ENCODE measurements at places on chromosomes 3 and 15. TPM values are rescaled to one million over a fixed set of nuclear protein-coding genes. Genes with fewer than 3 reads are reported as not detected.

ZMYND10 gene
- 0.90 TPM for polyA plus RNA-seq

GOLGA6L10 gene
- polyA plus RNA-seq, result not detected

UNC13C gene
- polyA plus RNA-seq, result not detected

MGLL gene
- polyA plus RNA-seq, result 184 TPM

CPN2 gene
- not detected for polyA plus RNA-seq

PLA2G4E gene
- not detected for polyA plus RNA-seq

P2RY14 gene
- polyA plus RNA-seq, result not detected

DNA sequence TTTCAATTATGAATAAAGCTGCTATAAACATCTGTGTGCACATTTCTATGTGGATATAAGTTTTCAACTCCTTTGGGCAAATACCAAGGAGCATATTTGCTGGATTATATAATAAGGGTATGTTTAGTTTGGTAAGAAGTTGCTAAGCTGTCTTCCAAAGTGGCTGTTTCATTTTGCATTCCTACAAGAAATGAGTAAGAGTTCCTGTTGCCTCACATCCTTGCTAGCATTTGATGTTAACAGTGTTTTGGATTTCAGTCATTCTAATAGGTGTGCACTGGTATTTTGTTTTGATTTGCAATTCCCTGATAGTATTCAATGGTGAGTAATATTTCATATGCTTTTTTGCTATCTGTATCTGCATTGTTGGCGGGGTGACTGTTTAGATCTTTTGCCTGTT is 120.7 kb upstream of the MDFIC2 start:
- H3K4me3 ChIP-seq, result no peak overlapping the region
- H3K27ac ChIP-seq, result no peak overlapping the region
- no peaks in the 10 kb centered on the region for H3K36me3 ChIP-seq
- DNase-seq, result peak; percentile 33
- no peaks in the 10 kb centered on the region for H3K27me3 ChIP-seq

DNA sequence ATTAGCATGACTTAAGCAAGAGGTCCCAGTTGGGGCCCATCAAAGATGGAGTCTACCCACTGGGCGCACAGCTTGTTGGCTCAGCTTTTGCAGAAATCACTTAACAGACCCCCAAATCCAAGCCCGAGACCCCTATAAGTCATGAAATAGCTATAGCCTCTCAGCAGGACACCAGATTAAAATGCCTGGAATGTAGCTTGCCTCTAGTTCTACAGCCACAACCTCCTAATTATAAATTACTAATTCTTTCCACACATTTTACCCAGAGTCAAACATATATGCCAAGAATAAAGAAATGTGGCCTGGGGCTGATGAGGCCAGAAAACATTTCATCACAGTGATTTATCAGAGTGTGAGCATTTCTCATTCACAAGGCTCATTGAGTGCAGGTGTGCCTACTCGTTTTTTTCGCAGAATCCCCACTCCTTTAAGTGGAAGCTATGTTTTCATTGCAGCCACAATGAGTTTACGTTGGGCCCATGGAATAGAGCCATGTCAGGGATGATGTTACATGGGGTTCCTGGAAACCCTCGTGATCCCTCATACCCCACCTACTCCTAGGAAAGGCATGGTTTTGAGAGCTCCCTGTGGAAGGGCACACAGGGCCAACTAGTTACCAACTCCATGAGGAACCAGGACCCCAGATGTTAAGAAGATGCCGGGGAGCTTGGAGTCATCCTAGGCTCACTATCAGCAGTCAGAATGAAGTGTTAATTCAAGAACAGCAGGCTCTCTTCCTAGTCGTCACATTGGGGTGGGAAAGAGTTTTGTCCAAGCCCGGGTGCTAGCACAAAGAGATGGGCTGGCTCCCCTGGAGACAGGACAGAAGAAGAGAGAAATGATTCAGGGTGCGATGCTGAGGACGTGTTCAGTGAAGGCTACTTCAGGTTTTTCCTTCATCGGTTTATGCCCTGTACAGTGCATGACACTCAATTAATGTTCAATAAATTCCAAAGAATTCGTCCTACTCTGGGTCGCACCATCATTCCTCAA is 90.2 kb upstream of the ABHD17C start:
- H3K4me1 ChIP-seq, result peaks cover 9% of the 10 kb centered on the region
- H3K36me3 ChIP-seq, result no peaks in the 10 kb centered on the region
- H3K27me3 ChIP-seq, result no peaks in the 10 kb centered on the region

- peak overlapping the region; percentile 38 for H3K27ac ChIP-seq
- no peaks in the 10 kb centered on the region for H3K27me3 ChIP-seq
- peak; percentile 71 for DNase-seq
- H3K36me3 ChIP-seq, result no peaks in the 10 kb centered on the region
These were observed 455.3 kb upstream of the NR2F2 start for GRCh38 chr15:95875121-95875643.

GRCh38 chr3:171994646-171995428 is 44.5 kb upstream of the FNDC3B start:
- H3K36me3 ChIP-seq, result no peaks in the 10 kb centered on the region
- no peak overlapping the region for H3K4me3 ChIP-seq
- peak overlapping the region; percentile 49 for H3K27ac ChIP-seq
- no peaks in the 10 kb centered on the region for H3K27me3 ChIP-seq

- no peaks in the 10 kb centered on the region for H3K36me3 ChIP-seq
- H3K27me3 ChIP-seq, result no peaks in the 10 kb centered on the region
- no peak overlapping the region for H3K4me3 ChIP-seq
- H3K4me1 ChIP-seq, result no peaks in the 10 kb centered on the region
These were observed 198.4 kb upstream of the LRRN1 start for GRCh38 chr3:3600665-3601340.

GRCh38 chr15:100169615-100170290 is 172.0 kb downstream of the ADAMTS17 start:
- H3K27ac ChIP-seq, result no peak overlapping the region
- no peaks in the 10 kb centered on the region for H3K4me1 ChIP-seq
- H3K27me3 ChIP-seq, result no peaks in the 10 kb centered on the region
- H3K4me3 ChIP-seq, result no peak overlapping the region

DNA sequence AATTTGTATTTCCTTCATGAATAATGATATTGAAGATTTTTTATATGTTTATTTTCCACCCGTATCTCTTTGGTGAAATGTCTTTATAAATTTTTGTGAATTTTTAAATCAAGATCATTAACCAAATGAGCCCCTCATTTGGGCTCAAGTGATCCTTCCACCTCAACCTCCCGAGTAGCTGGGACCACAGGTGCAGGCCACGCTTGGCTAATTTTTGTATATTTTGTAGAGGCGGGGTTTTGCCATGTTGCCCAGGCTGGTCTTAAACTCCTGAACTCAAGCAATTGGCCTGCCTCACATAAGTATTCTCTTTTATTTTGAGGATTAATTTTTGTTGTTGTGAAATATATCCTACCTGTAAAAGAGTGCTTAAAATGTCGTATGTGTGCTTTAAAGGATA is 4.9 kb downstream of the BBS4 start:
- H3K36me3 ChIP-seq, result no peaks in the 10 kb centered on the region
- H3K4me3 ChIP-seq, result no peak overlapping the region
- no peaks in the 10 kb centered on the region for H3K4me1 ChIP-seq
- H3K27me3 ChIP-seq, result no peaks in the 10 kb centered on the region
- no peak for DNase-seq

Data from GM23248 (cell line).